ENCODE measurements at places on chromosomes 5 and 9. TPM values are rescaled to one million over a fixed set of nuclear protein-coding genes. Genes with fewer than 3 reads are reported as not detected.

The STPG3 gene
- not detected for total RNA-seq

The CBY3 gene
- total RNA-seq = not detected

The PCDHGA6 gene
- 4.9 TPM for total RNA-seq

The ADGRD2 gene
- not detected for total RNA-seq

The ADAMTSL2 gene
- 20.6 TPM for total RNA-seq

The COL15A1 gene
- 40.5 TPM for total RNA-seq

The CARD9 gene
- 15.2 TPM for total RNA-seq

The LPCAT1 gene
- total RNA-seq = 320 TPM

DNA sequence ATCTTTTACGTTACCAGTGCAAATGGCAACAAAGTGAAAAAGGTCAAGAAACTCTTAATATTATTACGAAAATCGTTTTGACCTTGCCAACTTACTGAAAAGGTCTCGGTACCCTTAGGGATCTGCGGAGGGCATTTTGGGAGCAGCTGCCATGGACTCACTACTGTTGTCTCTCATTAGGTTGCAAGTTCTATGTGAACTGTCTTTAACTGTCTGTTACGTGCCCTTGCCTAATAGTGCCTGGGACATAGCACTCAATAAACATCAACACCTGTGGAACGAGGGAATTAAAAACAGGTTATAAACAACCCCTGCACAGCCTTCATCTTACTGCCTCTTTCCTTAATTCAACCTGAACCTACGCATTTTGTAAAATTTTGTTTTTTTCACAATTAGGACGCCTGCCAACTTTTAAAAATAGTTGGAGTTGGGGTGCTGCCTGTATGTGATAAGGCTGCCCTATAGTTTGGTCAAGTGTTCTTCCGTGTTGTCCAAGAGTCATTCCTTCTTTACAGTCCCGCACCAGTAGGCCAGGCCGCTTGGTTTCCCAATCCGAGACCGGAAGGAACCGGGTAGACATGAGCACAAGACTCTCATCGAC is 527 bp upstream of the SREK1 start:
- DNase-seq = no peak

- DNase-seq = no peak
These were observed 64.0 kb upstream of the PTGER4 start for GRCh38 chr5:40615586-40616170.

GRCh38 chr5:102249381-102249780 is 46.7 kb downstream of the SLCO4C1 start:
- DNase-seq = no peak

DNA sequence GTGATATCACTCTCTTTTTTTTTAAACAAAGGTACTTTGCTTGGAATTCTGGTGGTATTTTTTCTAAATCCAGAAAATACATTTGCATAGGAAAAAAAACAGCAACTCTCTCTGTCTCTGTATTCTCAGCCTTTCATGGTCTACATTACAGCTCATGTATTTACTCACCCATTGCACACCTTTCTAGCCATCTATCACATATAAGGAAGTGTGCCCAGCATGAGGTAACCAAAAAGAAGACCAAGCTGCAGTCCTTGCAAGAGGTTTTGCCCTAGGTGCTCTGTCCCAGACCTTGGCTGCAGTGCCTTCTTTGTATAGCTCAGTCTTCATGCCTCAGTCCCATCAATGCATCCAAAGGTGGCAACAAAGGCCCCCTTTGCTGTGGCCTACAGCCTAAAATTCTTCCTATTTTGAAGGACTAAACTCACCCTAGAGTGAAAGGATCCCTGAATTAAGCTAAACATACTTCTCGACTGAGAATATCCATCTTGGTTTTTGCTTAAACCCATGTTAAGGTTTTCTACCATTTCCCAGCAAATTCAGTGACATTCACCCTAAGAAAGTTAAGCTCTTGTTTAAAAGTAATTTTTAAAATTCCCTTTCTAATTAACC is 446.4 kb downstream of the KIF4B start:
- DNase-seq = no peak

- DNase-seq = no peak
These were observed 715.2 kb upstream of the ZNF608 start for GRCh38 chr5:125461641-125462072.

GRCh38 chr5:132434416-132435286 is 55.9 kb downstream of the IRF1 start:
- DNase-seq = no peak

- no peak for DNase-seq
These were observed 107.1 kb downstream of the CTNND2 start for GRCh38 chr5:11797132-11797531.

DNA sequence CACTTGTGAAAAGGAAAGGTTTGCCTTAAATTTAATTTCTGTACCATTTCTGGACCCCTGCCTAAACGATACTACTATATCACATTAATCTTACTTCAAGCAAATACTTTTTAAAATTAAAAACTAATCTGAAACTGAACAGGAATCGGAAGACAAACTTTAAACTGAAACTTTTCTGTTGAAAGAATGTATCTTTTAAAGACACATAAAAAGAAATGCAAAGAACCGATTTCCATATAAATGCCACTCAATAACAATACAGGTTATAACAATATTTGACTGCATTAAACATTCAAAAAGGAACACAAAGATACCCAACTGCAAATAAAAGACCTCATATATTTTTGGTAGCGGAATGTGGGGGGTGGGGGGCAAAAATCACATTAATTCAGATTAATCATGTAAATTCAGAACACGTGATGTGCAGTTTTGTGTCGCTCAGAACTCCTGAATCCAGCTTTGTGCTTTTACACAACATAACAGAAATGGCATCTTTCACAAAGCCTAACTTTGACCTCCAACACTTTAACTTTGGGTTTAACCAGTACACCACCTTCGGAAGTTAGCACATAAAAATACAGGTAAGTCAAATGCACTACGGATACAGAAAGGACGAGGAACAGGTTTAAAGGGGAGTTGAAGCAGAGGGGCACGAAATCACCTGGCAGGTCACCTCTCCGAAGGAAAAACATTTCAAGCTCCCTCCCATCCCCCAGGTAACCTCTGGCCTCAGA is 925 bp downstream of the LIFR start:
- peak; percentile 62 for DNase-seq

DNA sequence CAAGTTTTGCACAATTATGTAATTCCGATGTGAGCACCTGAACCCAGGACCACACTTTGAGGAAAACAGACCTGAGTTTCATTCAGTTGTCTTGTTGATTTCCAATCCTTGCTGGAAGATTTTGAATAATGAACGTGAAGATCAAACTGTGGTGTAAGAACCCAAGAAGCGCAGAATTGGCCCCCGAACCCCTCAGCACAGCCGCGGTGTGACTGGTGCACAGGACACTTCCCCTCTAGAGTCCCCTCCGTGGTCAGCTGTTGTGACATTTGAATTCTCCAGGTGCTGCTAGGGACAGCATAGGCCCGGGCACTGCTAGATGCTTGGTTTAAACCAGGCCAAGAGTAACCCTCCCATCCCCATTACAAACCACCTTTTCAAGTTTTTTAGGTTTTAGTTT is 1.7 kb downstream of the BRD3OS start:
- DNase-seq = no peak

DNA sequence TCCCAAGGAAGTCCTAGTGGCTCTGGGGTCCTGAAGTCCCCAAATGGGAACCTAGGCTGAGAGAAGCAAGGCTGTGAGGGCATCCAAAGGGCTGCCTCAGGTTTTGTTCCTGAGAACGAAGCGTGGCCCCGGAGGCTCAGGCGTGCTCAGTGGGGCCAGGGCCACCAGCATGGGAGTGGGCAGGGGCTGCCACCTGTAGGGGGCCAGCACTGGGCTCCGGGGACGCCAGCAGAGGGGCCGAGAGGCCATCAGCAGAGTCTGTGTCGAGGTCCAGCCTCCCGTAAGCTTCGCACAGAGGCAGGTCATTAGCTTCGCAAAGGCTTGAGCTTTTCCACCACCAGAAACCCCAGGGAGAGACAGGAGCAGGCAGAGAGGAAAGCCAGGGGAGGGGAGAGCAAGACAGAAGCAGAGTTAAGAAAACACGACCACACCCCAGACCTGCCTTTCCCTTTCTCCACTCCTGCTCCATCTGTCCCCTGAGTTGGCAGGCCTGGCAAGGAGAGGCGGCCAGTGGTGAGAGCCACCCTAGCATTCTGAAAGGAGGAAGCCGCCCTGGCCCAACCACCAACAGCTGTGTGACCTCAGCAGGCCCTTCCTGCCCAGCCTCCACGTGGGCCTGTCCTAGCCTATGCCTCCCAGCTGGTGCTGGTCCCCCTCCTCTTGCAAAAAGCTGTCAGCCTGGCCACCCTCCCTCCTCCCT is 5.5 kb upstream of the SURF6 start:
- no peak for DNase-seq

DNA sequence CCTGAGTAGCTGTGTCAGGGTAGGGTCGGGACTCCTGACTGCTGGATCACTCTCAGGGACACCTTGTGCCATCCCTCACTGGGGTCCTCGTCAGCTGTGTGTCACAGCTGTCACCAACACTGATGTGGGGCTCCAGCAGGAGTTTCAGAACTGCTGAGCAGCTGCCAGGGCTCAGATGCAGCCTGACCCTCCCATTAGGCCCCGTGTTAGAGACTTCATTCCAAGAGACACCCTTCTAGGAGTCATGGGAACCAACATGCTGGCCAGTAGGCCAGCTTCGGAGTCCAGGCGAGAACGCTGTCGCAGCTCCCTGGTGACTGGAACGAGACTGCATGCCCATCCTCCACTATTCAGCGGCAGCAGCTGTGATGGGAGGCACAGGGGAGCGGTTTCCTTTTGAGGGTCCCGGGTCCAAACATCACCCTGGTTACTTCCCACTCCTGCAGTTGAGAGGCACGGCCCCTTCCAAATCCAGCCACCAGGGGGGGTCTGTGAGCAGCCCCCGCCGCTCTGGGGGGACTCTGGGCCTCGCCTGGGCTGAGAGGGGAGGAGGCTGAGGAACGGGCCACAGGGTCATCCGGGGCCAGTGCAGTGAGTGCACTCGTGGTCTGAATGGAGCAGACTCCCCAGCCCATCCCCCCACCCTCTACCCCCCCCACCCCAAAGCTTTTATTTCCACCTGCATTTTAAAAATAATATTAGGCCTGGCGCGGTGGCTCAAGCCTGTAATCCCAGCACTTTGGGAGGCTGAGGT is 12.6 kb upstream of the TCF7 start:
- DNase-seq = peak; percentile 34

- DNase-seq = no peak
These were observed 127.0 kb downstream of the ADAMTS12 start for GRCh38 chr5:33764786-33765185.

- no peak for DNase-seq
These were observed 93.9 kb downstream of the SLC44A1 start for GRCh38 chr9:105338308-105338707.

DNA sequence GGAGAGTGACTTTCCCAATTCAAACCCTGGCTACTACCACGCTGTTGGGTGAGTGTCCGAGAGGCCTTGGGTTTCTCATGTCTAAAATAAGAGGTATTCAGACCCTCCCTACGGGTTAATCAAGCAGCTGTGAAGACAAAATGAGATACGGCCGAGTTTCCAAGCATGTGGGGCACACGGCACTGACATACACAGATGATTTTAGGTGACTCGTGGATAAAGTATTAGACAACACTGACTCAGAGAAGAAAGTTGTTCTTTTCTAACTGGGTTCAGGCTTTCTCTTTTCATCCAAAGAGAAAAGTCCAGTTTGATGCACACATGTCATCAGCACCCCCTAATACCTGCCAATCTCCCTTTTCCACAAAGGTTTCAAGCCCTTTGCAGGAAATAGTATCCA is 15.6 kb downstream of the FOXI1 start:
- DNase-seq = no peak

DNA sequence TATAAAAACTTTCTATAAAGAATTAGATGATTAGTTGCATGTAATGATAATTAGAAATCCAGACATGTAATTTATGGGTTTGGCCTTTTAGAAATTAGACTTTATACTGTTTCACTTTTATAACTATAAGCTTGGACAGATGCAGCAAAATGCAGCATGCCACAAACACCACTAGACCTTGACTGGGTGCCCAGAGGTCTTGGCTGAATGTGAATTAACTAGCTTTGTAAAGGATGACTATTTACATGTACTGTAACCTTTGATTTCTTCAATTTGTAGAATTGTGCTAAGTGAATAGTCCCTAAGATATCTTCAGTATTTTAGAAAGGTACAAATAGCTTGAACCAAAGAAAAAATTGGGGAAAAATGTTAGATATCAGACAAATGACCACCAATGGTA is 2168.1 kb downstream of the MAT2B start:
- DNase-seq = peak; percentile 1

Data from lung (tissue), 17 donors.